ENCODE measurements at places on chromosomes 7 and 10. TPM values are rescaled to one million over a fixed set of nuclear protein-coding genes. Genes with fewer than 3 reads are reported as not detected.

DNA sequence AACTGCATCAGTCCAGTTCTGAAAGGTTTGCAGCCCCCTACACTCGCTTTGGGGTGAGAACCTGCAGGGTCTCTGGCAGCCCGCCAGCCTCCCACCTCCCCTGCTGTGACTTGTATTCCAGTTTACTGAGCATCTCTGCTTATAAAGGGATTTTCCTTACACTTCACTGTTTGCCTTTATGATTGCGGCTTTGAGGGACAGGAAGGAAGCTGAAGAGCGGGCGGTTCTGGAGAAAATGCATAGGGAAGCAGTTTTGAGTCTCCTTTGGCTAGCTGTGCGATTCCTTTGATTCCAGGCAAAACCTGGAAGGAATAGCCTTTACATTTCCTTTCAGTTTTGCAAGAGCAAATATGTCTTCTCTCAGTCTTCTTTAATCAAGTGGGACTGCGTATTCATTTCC, 65.0 kb upstream of the TRIM8 start:
- H3K4me3 ChIP-seq, result no peak overlapping the region
- peaks cover 3% of the 10 kb centered on the region for H3K36me3 ChIP-seq
- peak overlapping the region; percentile 98 for H3K27ac ChIP-seq
- peaks cover 55% of the 10 kb centered on the region for H3K4me1 ChIP-seq
- H3K27me3 ChIP-seq, result peaks cover 7% of the 10 kb centered on the region

DNA sequence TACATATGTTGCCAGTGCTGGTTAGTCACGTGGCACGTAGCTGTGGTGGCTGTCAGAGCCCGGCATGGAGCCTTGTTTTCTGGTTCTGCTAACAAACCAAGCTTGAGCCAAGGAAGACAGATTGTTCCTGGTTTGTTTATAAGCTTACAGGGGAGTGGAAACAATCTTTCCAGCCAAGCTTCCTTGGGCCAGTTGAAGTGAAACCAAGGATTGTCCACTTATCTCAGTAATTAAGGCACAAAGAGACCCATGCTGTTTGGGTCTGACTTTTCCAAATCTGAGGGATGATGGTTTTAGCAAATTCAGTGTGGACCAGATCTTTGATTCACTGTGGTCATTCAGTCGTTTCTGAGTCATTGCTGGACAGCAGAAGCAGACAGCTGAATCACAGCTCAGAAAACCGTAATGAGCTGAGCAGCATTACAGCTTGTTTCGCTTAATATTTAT, 297.3 kb upstream of the COBL start:
- H3K4me1 ChIP-seq, result peaks cover 5% of the 10 kb centered on the region
- peaks cover 4% of the 10 kb centered on the region for H3K27me3 ChIP-seq
- H3K4me3 ChIP-seq, result no peak overlapping the region
- no peak overlapping the region for H3K27ac ChIP-seq
- no peaks in the 10 kb centered on the region for H3K36me3 ChIP-seq

DNA sequence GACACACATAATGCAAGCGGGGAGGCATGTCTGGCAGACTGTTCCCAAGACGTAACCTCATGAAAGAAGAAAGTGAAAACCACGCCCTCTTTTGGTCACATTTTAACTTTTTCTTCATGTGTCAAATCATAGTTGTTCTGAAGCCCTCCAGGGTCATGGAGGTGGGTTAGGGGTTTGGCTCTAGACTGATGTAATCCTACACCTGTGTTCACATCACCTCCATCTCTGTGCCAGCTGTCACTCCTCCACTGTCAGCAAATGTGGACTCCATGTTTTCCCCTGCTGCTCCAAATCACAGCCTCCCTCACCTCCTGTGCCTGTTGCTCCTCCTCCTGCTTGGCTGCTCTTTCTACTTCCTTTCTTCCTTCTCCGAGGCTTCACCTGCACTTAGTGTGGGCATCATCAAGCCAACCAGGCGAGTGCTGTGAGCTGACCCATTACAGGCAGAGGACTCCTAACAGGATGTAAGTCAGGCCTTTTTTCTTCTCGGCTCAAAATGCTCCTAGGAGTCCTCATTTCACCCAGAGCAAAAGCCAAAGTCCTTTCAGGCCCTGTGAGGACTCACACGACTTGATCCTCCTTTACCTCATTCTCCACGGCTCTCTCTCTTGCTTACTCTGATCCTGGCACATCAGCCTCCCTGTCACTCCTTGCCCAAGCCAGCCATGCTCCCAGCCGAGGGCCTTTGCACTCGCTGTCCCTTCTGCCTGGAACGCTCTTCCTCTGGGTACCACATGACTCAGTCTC, 66.4 kb upstream of the IFRD1 start:
- H3K4me1 ChIP-seq, result peaks cover 3% of the 10 kb centered on the region
- peaks cover 2% of the 10 kb centered on the region for H3K27me3 ChIP-seq
- H3K36me3 ChIP-seq, result no peaks in the 10 kb centered on the region
- H3K4me3 ChIP-seq, result no peak overlapping the region

GLRX3 gene
- total RNA-seq, result 111 TPM

GRCh38 chr7:17846935-17847334, 93.4 kb downstream of the SNX13 start:
- no peak for DNase-seq
- peaks cover 1% of the 10 kb centered on the region for H3K27me3 ChIP-seq
- H3K27ac ChIP-seq, result no peak overlapping the region
- H3K4me1 ChIP-seq, result peaks cover 28% of the 10 kb centered on the region
- H3K4me3 ChIP-seq, result no peak overlapping the region
- H3K36me3 ChIP-seq, result peaks cover 7% of the 10 kb centered on the region

DNA sequence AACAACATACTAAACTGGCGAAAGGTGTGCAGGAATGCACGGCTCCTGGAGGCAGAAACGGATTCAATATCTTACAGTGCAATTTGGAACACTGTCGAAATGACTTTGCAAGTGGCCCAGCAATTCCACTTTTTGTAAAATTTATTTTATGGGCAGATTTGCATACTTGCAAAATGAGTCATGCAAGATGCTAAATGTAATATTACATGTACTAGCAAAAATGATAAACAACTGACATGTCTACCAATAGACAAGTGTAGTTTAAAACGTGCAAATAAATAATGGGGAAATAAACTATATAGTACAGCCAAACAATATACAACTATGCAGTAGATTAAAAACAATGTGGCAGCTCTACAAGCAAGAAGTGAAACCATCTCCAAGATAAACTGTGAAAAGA, 97.7 kb downstream of the ARHGAP12 start:
- peaks cover 19% of the 10 kb centered on the region for H3K4me1 ChIP-seq
- no peak overlapping the region for H3K4me3 ChIP-seq
- no peak overlapping the region for H3K27ac ChIP-seq
- no peaks in the 10 kb centered on the region for H3K36me3 ChIP-seq
- H3K27me3 ChIP-seq, result no peaks in the 10 kb centered on the region

VIM gene
- 6,235 TPM for total RNA-seq

DNAJC12 gene
- 2.6 TPM for total RNA-seq

ELN gene
- 44.8 TPM for total RNA-seq

DNA sequence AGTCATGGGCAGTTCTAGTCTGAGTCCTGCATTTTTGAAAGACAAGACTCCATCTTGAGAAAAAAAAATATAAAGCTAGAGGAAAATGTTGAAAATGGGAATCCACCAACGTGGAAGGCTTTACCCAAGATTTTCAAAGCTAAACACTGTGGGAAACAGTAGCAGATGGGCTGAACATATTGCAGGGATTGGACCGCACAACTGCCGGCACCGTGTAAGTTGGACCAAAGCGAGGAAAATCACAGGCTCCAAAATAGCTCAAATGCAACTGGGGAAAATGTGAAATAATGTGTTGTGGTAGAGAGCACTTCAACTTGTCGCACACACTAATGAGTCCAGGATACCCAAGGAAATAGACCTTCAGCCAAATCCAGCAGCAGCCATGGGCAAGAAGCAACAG, 26.4 kb upstream of the ADRB1 start:
- H3K36me3 ChIP-seq, result no peaks in the 10 kb centered on the region
- peaks cover 4% of the 10 kb centered on the region for H3K27me3 ChIP-seq
- no peak overlapping the region for H3K27ac ChIP-seq
- DNase-seq, result no peak
- peaks cover 4% of the 10 kb centered on the region for H3K4me1 ChIP-seq

DNA sequence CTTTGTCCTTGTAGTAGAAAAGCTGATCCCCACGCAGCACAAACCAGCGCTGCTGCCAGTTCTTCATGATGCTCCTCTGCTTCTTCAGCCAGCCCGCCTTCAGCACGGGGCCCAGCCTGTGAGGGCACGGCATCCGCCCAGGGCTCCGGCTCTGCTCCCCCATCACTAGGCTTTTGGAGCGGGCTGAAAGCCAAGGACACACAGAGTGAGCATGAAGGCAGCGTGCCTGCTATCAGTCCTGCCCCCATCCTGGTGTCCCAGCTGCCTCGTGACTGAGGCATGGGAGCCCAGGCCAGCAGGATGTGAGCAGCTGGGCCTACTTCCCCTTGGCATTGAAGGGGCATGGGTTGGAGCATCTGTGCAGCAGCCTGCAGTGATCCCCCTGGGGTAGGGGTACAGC, 21.9 kb downstream of the ARHGAP22 start:
- no peak overlapping the region for H3K27ac ChIP-seq
- no peaks in the 10 kb centered on the region for H3K4me1 ChIP-seq
- no peak for DNase-seq
- H3K36me3 ChIP-seq, result peaks cover 21% of the 10 kb centered on the region

GRCh38 chr10:14904316-14904732, 25.7 kb downstream of the SUV39H2 start:
- DNase-seq, result no peak
- no peak overlapping the region for H3K4me3 ChIP-seq

- no peaks in the 10 kb centered on the region for H3K36me3 ChIP-seq
- no peak overlapping the region for H3K4me3 ChIP-seq
- peaks cover 4% of the 10 kb centered on the region for H3K27me3 ChIP-seq
- H3K4me1 ChIP-seq, result no peaks in the 10 kb centered on the region
- no peak for DNase-seq
Observed at GRCh38 chr10:48948470-48949037, 8.9 kb upstream of the LRRC18 start.
